Effector CD4-positive, alpha-beta T cell (primary cell): ENCODE measurements at places on chromosomes 13 and 19.

GRCh38 chr19:46088101-46088500, 36.4 kb downstream of the IGFL3 start:
- no peak for DNase-seq

GRCh38 chr13:74229242-74229641, 95.0 kb upstream of the KLF12 start:
- DNase-seq: no peak

- DNase-seq: no peak
Observed at GRCh38 chr19:2603334-2603733, 99.2 kb downstream of the GNG7 start.

- no peak for DNase-seq
Observed at GRCh38 chr19:54458648-54459281, 4.8 kb downstream of the LENG9 start.

GRCh38 chr13:40590112-40590862, 76.2 kb downstream of the FOXO1 start:
- no peak for DNase-seq

GRCh38 chr19:45340232-45340898, at the start of gene KLC3:
Gene KLC3, plus strand, starts transcription at chr19:45340750. Its CDS starts 4,792 bp downstream, at chr19:45345542.
- peak; percentile 21 for DNase-seq

DNA sequence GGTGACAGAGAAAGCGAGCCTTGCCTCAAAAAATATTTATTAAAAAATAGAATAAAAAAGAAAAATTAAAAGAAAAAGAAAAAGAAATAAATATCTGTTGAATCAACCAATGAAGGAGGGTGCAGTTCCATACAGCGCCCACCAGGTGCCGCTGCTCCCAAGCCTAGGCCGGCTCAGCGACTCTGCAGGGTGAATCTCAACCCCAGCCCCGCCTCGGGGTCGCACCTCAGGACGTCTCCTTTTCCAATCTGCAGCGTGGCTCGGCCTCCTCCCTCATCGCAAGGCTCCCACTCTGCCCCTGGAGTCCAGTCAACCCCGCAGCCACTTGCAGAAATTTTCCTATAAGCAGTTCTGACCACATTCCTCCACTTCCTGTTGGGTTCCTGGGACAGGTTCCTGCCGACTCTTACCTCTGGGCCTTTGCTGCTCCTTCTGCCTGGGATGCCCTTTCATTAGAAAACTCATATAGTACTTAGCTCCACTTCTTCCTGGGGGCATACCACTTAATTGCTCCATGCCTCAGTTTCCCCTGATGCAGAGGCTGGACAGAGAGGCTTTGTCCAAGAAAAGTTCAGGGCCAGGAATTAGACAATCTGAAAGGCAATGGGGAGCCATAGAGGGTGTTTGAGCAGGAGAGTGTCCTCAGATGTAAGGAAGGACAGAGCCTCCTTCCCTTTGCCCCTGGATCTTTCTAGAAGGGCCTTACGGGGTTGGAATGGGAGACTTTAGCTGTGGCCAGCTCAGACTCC, 24.3 kb downstream of the NFILZ start:
- DNase-seq: peak; percentile 51

- no peak for DNase-seq
Observed at GRCh38 chr13:110965038-110965754, 50.3 kb upstream of the ANKRD10 start.

GRCh38 chr13:66922444-66922843, 307.7 kb downstream of the PCDH9 start:
- DNase-seq: no peak

GRCh38 chr13:106493533-106494220, 41.8 kb downstream of the EFNB2 start:
- DNase-seq: no peak

GRCh38 chr13:40488869-40489391, 177.5 kb downstream of the FOXO1 start:
- DNase-seq: no peak

GRCh38 chr19:12676928-12677327, 4.8 kb downstream of the DHPS start:
- no peak for DNase-seq

- no peak for DNase-seq
Observed at GRCh38 chr13:93559718-93560117, 333.1 kb downstream of the GPC6 start.

DNA sequence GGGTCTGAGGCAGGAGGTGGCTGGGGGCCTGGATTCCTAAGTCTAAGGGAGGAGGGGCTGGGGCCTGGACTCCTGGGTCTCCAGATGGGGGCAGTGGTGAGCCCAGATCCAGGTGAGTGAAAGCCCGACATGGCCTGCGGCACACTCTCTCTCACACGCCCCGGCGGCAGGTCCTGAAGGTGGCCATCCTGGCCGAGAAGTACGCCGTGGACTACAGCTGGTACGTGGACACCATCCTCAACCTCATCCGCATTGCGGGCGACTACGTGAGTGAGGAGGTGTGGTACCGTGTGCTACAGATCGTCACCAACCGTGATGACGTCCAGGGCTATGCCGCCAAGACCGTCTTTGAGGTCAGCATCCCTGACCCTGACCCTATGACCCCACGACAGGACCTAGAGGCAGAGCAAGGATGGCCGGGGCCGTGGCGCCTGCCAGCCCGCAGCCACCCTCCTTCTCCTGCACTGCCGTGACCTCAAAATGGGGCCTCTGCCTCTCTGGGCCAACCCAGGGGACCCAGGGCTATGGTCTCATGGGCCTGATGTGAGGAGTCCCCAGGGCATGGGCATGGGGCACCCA, 13.2 kb downstream of the FUZ start:
- no peak for DNase-seq

DNA sequence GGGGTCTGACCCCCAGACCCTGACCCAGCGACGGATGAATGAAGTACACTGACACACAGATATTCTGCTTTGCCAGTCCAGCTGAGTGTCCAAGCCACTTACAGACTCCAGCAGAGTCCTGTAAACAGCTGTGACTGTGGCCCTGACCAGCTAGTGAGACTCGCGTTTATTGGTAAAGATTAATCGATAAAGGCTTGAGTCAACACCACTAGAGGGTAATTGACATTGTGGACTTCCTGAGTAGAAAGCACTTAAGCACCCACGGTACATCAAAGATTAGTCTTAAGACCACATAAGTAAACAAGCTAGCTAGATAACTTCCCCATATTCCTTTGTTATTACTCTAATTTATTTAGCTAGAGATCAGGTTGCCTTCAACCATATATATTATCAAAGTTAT, 146.0 kb downstream of the OXGR1 start:
- no peak for DNase-seq

DNA sequence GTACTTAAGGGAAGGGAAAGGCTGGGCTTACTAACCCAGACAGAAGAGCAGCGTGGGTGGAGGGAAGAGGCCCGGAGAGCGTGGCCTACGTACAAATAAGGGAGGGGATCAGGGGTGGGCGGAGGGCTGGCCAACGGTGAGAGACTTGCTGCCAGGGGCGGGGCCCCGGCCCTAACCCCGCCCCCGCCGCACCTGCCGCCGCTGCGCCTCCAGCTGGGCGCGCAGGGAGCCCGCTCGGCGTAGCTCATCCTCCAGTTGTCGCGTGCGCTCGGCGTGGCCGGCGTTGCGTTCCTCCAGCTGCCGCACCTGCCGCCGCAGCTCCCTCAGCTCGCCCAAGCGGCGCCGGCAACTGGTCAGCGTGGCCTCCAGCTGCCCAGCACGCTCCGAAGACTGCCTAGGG, 5.7 kb downstream of the HOOK2 start:
- DNase-seq: peak; percentile 39

- DNase-seq: no peak
Observed at GRCh38 chr19:41969772-41970458, 10.8 kb upstream of the RABAC1 start.

DNA sequence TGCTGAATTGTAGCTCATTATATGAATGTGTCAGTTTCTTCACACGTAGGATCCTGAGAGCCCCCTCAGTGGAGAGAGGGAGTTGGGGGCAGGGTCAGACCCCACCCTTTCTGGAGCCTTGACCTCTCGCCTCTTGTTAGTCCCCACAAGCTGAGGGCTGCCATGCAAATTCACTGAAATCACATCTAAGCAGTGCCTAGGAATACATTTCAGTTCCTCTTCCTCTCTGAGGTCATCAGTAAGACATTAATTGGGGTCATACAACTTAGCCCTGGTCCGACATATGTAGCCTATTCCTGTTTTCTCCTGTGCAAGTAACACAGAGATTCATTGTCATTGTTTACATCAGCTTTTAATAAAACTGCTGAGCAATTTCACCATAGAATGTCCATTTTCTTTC, 30.0 kb downstream of the MYO9B start:
- no peak for DNase-seq

- DNase-seq: no peak
Observed at GRCh38 chr13:94535775-94536174, 56.3 kb upstream of the DCT start.

GRCh38 chr13:109833940-109834339, 47.6 kb upstream of the IRS2 start:
- no peak for DNase-seq

- no peak for DNase-seq
Observed at GRCh38 chr13:44426461-44426860, 52.8 kb downstream of the SERP2 start.

DNA sequence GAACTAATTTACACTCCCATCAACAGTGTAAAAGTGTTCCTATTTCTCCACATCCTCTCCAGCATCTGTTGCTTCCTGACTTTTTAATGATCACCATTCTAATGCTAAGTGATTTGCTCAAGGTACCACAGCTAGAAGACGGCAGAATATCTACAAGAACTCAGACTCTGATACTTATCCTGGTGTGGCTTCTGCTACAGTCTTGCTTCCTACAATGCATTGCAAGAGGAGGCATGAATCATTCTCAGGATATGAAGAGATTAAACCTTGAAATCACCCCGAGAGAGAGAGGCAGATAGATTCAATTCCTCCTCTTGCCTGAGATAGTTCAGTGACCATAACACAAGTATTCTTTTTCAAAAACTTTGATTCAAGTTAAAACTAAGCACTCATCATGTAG, 306.4 kb downstream of the TBC1D4 start:
- DNase-seq: no peak

GRCh38 chr19:1252821-1253513, 4.6 kb downstream of the MIDN start:
- peak; percentile 67 for DNase-seq

DNA sequence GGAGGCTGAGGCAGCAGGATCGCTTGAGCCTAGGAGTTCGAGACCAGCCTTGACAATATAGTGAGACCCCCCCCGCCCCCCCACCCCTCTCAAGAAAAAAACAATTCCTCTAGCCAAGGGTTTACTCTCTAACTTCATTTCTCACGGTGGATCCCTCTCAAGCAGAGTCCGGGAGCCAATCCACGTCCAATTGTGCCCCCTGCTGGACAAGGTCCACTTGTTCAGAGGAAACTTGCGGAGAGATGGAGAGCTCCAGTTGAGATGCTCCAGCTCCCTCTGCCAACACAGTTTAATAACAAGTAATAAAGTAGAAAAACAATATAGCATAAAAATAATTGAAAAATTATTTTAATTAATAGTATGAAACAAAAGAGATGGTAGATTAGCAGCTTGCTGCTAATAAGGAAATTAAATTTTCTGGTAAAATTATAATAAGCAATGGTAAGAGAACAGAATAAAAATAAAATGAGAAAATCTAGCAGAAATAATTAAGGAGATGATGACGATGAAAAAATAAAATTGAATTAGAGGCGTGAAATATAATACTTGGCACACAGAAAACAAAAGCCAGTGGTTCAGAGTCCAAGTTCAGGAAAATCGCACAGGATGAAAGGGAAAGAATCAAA, 14.5 kb upstream of the SIGLEC14 start:
- DNase-seq: peak; percentile 36

- no peak for DNase-seq
Observed at GRCh38 chr13:36157480-36157879, 26.3 kb upstream of the DCLK1 start.

DNA sequence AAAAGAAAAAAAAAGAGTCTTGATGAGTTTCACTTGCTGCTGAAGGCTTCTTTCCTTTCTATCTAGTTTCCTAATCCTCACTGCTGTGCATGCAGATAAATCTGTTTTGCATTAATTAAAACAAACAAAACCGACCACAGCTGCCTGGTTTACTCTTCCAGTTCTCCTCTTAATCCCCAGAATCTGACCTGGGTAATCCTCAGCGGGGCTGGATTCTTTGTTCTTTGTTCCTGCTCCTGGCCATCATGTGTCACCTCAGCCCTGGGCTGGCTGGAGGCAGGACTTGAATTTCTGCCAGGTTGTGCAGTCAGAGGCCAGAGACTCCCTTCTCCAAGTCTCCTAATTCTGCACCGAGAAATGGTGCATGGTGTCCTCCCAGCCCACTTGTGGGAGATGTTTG, 52.2 kb upstream of the CYP4F8 start:
- DNase-seq: no peak

DNA sequence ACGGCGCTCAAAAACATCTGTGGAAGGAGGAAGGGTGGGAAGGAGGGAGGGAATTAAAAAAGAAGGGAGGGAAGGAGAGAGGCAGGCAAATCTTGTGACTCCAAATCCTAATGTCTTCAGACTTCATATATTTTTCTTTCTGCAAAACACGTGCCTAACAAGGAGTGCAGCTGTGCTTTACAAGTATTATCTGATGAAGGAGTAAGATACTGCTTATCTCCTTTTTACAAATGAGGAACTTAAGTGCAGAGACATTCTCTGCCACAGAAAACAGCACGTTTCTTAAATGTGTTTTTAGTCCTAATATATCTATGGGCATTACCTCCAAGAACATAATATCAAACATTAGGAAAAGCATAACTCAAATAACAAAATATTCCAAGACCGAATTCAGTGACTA, 6.5 kb downstream of the FLT3 start:
- DNase-seq: no peak

- DNase-seq: no peak
Observed at GRCh38 chr13:44148159-44148914, 225.3 kb upstream of the SERP2 start.

GRCh38 chr19:31725051-31725450, 375.8 kb upstream of the TSHZ3 start:
- DNase-seq: no peak

DNA sequence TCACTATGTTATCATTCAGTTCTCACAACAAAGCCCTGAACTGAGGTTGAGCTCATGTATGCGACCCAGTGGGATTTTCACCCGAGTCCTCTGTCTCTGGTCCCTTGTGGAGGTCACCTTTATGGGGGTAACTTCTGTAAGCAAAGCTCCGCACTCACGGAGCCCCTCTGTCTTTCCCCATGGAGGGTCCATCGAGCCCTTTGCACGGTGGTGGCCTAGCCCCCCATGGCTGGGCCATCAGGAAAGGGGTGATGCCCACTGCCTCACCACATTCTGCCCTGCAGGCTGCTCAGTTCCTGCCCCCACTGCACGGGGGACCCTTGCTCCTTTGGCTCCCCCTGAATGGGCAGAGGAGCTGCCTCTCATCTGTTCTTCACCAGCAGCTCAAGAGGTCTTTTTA, 39.6 kb downstream of the CHST8 start:
- no peak for DNase-seq

DNA sequence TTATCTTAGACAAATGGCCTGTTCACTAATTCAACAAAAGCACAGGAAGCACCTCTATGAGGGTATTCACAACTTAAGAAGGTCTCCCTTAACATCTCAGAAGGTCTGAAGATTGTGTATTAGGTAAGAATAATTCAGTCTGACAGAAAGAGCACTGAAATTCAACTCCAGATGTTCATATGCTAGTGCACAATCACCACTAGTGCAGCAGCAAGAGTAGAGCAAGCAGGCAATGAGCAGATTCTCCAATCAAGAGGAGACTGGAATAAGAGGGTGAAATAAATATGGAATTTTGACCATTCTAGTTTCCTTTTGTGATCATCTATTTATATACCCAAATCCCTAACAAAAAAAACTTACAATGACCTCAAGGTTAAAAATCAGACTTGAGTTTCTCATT, 52.0 kb downstream of the MPHOSPH8 start:
- DNase-seq: no peak

- DNase-seq: no peak
Observed at GRCh38 chr13:75329723-75330122, 152.2 kb downstream of the TBC1D4 start.
